Caudate nucleus (tissue), 63 donors: ENCODE measurements at places on chromosomes 7 and 10.

GRCh38 chr10:71829171-71829570, 21.9 kb downstream of the PSAP start:
- DNase-seq: no peak

DNA sequence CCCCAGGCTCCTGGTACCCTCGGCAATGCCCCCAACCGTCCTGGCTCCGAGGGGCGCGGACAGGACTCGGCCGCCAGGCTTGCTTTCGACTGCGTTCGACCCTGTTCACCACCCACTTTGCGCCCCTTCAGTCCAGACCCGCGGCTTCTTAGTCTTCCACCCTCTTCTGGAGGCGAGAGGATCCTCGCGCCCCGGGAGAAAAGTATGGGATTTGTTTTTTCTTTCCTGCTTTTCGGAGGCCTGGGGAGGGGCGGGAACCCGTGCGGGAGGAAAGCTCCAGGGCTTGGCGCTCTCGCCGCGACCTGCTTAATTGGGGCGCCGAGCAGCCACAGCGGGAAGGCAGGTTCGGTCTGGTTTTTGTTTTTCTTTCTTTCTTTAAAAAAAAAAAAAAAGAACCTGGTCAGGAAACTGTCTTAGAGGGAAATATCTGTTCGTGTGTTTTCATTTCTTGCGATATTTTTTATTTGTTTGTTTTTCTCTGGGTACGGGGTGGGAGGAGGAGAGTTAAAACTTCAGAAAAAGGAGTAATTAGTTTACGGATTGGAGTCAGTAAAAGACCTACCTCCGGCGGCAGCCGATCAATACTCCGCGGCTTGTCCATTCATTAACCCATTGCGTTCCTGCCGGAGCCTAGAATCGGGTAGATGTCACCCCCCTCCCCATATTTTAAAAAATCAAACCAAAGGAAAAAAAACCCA, 1.6 kb downstream of the EMX2 start:
- DNase-seq: no peak

DNA sequence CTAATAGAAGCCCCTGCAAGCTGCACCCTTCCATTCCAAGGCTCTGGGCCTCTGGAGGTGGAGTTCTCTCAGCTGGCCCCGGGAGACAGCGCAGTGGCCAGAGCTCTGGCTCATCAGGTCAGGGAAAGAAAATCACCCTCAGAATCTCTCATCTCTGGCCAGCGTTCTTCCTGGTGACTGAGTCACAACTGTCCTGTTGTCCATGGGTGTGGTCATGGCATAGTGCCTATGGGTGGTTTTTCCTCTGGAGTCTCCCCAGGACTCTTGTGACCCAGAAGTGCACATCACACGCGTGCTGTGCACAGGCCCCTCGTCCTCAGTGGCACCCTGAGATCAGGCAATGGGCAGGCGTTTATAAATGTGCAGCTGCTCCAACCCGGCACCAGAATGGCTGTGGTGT, 27.4 kb upstream of the FXYD4 start:
- DNase-seq: no peak

GRCh38 chr10:72720814-72721660, 29.1 kb downstream of the MCU start:
- no peak for DNase-seq

- DNase-seq: no peak
These were observed 95.1 kb downstream of the ITGA8 start for GRCh38 chr10:15624401-15625196.

GRCh38 chr10:33334805-33335550, 511 bp upstream of the NRP1 start:
- DNase-seq: no peak

GRCh38 chr7:138021889-138022288, 20.0 kb upstream of the CREB3L2 start:
- no peak for DNase-seq

- no peak for DNase-seq
These were observed 21.6 kb upstream of the GIMAP2 start for GRCh38 chr7:150663802-150664494.

- DNase-seq: no peak
These were observed 5.8 kb upstream of the PYROXD2 start for GRCh38 chr10:98420786-98421185.

DNA sequence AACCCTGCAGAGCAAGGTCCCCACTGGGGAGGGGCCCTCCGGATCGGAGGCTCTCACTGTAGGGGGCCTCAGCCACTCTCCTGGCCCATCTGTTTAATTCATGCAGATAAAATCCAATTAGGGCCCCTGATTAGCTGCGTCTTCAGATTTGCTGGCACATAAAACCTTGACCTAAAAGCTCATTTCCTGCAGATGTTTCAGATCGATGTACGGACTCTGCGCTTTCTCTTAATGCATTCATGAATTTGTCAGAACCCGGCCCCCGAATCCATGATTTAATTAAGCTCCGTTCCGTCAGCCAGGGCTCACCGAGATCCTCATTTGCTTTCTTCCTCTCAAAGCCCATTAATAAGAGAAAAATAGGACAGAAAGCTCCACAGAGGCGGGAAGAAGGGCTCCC, 40.0 kb upstream of the FOXL3 start:
- DNase-seq: no peak

DNA sequence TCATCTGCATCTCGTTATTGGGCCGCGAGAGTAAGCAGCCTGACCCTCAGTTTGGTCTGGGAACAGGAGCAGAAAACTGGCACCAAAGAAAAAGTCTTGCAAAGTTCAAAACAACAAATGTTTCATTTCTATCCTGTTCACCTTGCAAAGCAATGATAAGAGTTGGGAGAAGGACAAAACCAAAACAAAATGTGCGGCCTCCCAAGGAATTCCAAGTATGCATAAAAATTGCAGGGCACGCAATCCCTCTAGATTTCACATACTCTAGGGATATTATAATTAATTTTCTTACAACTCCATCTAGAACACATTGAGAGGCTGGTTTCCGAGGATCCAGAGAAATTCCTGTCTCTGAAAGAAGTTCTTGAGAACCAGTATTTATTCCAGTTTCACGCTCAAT, 20.1 kb downstream of the CHUK start:
- no peak for DNase-seq

DNA sequence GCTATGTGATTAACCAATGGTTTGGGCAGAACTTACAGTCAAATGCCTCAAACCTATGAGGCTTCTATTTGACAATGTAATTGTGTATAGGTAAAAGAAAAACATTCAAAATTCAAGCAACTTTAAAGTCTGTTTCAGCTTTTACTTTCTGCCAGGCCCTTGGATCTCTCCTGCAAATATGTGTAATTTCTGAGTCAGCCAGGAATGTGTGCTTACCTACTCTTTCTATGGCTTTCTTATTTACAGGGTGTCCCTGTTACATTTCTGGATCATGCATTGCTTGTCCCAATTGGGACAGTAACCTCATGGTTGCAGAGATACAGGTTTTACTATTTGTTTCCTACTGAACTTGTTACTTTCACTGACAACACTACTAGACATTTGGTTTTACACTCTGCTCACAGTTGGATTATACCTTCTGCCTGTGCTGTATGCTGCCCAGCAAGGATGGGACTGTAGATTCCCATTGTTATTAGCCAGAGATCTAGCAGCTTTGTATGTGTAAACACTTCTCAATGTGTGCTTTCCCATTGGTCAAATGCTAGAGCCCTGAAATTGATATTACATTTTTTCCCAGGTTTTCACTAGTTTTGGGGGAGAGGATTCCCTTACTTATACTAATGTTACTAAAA, 355.3 kb downstream of the ARL4A start:
- DNase-seq: no peak

DNA sequence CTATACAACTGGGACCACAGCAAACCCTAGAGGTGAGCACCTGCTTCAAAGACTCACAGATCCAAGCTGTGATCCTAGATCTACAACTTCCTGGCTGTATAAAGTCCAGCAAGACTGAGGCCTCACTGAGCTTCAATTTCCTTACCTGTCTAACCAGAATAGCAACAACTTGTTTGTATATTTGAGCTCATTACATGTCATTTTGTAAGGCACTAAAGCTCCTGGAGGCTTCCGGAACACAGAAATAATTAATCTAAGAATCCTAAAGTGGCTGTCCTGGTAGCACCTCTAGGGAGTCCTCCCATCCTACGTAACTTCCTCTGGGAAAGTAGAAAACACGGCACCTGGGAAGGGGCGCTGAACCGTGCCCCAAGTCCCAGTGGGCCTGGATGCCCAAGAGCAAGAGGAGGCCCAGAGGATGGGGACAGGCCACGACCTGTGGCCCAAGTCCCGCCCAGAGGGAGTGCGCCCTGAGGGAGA, 39.4 kb downstream of the HK1 start:
- no peak for DNase-seq

DNA sequence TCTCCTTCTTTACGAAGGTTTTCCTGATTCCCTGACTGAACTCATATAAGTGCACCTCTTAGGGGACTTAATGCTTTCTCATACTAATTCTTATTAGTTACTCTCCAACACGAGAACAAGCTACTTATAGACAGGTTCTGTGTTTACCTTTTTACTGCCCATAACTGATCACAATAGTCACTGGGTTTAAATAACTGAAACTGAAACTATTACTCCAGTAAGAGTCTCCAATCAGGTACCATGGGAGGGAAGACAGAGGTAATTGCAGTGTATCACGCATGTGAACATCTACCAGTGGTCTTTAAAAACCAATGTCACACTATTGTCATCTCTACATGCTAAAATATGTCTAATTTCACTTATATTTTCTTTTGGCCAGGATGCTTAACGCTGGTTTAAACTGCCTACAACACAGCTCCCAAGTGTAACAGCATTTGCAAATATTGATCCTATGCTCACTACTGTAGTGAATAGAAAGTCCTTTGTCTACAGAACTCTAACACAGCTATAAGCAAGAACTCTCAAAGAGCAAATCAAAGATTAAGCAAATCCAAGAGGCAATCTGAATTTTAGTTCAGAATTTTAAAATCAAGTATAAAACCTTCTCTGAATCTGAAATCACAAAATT, 3.6 kb downstream of the GDI2 start:
- DNase-seq: no peak

DNA sequence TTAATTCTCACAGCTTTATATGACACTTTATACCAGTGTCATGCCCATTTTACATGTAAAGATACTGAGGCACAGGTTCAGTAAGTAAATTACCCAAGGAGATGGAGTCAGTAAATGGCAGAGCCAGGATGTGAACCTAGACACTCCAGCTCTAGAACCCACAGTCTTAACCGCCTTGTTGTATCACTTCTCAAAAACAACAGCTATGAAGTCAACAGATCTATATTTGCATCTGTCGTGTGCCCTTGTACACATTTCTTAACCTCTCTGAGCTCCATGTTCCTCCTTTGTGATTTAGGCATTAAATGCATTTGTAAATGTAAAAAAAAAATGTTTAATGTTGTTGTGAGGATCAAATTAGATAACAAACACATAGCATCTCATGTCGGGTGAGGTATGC, 716.2 kb downstream of the SUGCT start:
- no peak for DNase-seq
